ENCODE measurements at places on chromosomes 2 and 18. TPM values are rescaled to one million over a fixed set of nuclear protein-coding genes. Genes with fewer than 3 reads are reported as not detected.

DNA sequence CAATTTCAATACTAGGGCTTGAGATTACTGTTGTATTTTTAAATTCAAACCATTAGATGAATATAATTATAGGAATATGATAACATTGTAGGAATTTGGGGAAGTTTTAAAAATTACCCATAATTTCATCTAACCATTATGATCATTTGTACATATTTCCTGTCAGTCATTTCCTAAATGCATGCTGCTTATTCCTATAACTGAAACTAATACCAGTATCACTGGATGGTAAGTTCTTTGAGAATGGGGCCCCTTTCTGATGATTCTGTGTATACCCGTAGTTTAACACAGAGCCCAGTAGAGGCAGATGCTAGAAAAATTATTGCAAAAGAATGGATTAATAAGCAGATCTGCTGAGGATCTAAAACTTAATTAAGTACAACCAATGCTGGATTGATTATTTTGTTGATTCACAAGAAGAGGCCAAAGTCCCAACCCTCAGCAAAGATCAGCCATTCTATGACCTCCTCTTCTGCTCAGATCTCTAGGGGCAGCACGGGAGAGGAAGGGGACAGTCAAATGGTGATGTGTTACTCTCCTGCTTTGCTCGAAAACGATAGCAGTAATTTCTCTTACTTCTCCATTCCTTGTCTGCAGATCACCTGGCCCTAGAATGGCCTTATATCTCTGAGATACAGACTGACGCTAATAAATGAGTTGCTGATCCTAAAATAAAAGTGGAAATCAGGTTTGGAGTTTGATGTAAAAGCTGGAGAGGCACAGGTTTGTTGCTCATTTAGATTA, 69.5 kb upstream of the PELI1 start:
- no peaks in the 10 kb centered on the region for H3K27me3 ChIP-seq
- no peaks in the 10 kb centered on the region for H3K36me3 ChIP-seq
- peak overlapping the region; percentile 47 for H3K27ac ChIP-seq
- no peak for DNase-seq
- no peaks in the 10 kb centered on the region for H3K4me1 ChIP-seq

GRCh38 chr2:142041996-142042395, 88.8 kb downstream of the LRP1B start:
- no peaks in the 10 kb centered on the region for H3K36me3 ChIP-seq
- no peak overlapping the region for H3K27ac ChIP-seq
- no peak for DNase-seq
- no peak overlapping the region for H3K4me3 ChIP-seq
- H3K4me1 ChIP-seq: no peaks in the 10 kb centered on the region

DNA sequence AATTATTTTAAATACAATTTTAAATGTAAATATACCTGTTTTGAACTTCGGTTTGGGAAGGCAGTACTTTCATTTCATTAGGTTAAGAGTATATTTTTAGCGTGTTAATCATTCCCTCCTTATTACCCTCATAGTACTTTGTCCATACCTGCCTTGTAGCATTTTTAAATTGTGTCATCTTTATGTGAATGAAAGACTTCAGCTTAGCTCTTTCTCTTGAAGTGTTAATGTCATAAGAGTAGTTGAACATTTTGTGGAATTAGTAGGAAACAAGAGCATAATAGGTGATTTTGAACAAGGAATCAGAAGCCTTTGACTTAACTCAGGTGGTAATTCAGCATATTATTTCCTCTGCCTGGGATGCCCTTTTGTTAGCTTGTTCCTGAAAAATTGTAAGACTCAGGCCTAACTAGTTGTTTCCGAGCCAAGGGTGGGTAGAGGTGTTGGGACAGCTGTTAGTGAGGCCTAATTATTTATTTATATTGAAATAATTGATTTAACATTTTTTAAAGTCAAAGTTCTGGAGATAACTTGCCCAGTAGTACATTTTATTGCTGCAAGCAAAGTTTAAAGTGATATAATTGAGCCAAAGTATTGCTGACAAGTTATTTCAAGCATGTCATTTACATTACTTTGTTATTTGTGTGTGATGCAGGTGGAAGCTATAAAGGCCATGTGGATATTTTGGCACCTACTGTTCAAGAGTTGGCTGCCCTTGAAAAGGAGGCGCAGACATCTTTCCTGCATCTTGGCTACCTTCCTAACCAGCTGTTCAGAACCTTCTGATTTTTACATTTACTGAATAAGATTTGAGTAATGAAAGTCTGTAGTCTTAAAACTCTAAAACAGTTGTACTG, 38.7 kb downstream of the DDX1 start:
- no peaks in the 10 kb centered on the region for H3K27me3 ChIP-seq
- no peak overlapping the region for H3K27ac ChIP-seq
- no peak for DNase-seq
- H3K36me3 ChIP-seq: peaks cover 23% of the 10 kb centered on the region
- peaks cover 18% of the 10 kb centered on the region for H3K4me1 ChIP-seq

- H3K4me1 ChIP-seq: no peaks in the 10 kb centered on the region
- no peaks in the 10 kb centered on the region for H3K36me3 ChIP-seq
- no peak for DNase-seq
- H3K27ac ChIP-seq: no peak overlapping the region
These were observed 48.4 kb upstream of the BCL2L11 start for GRCh38 chr2:111072220-111072871.

GRCh38 chr2:176657393-176657792, 388.2 kb downstream of the MTX2 start:
- H3K4me1 ChIP-seq: no peaks in the 10 kb centered on the region
- no peak overlapping the region for H3K27ac ChIP-seq
- DNase-seq: no peak
- no peaks in the 10 kb centered on the region for H3K36me3 ChIP-seq

DNA sequence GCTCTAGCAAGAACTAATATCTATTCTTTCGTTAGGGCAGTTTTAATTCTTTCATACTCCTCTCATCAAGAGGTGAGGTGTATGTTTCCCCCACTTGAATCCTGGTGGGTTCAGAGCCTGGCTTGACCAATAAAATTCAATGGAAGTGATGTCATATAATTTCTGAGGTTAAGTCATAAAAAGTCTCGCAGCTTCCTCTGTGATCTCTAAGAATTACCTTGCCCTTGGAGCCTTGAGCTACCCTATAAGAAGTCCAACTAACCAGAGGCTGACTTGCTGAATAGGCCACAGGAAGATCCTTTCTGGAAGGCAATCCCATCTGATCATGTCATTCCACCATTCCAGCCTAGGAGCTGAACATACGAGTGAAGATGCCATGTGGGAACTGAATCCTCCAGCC, 26.1 kb upstream of the INO80D start:
- H3K27me3 ChIP-seq: no peaks in the 10 kb centered on the region
- H3K4me1 ChIP-seq: no peaks in the 10 kb centered on the region
- DNase-seq: no peak
- no peak overlapping the region for H3K27ac ChIP-seq
- no peaks in the 10 kb centered on the region for H3K36me3 ChIP-seq

- H3K4me1 ChIP-seq: peaks cover 13% of the 10 kb centered on the region
- no peaks in the 10 kb centered on the region for H3K36me3 ChIP-seq
- no peak overlapping the region for H3K4me3 ChIP-seq
- no peak overlapping the region for H3K27ac ChIP-seq
- no peaks in the 10 kb centered on the region for H3K27me3 ChIP-seq
- no peak for DNase-seq
These were observed 64.1 kb upstream of the LCLAT1 start for GRCh38 chr2:30382995-30383394.

DNA sequence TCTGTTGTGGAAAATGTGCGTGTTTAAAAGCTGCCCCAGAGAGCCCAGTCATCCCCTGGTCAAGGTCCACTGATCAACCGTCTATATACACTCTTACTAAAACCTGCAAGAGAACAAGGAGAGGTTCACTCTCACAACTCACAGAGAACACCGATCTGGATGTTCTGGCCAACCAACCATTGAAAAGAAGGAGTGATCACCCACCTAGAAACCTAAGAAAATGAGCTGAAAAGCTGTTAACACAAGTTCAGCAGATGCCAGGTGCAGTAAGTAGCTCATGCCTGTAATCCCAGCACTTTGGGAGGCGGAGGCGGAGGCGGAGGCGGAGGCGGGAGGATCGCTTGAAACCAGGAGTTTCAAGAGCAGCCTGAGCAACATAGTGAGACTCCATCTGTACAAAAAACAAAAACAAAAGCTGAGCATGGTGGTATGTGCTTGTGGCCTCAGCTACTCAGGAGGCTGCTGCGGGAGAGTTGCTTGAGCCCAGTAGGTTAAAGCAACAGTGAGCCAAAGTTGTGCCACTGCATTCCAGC, 14.5 kb downstream of the ATG16L1 start:
- DNase-seq: no peak
- H3K36me3 ChIP-seq: no peaks in the 10 kb centered on the region
- H3K4me3 ChIP-seq: no peak overlapping the region
- H3K27ac ChIP-seq: no peak overlapping the region

DNA sequence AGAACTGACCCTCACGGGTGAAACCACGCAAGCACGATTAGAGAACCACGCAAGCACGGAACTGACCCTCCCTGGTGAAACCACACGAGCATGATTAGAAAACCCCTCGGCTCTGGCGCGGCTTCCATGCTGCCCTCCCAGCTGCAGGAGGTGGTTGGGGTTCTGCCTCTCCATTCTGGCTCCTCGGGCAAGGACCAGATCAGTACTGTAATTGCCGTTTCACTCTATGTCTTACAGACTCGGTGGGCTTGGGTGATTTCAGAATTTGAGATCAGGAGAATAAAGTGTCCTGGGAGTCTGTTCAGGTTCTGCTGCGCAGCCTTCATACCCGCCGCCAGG, 58.3 kb upstream of the KCNG2 start:
- no peaks in the 10 kb centered on the region for H3K27me3 ChIP-seq
- no peak overlapping the region for H3K27ac ChIP-seq
- peaks cover 7% of the 10 kb centered on the region for H3K36me3 ChIP-seq
- no peaks in the 10 kb centered on the region for H3K4me1 ChIP-seq
- H3K4me3 ChIP-seq: no peak overlapping the region
- no peak for DNase-seq

- H3K27ac ChIP-seq: no peak overlapping the region
- no peaks in the 10 kb centered on the region for H3K36me3 ChIP-seq
- no peaks in the 10 kb centered on the region for H3K27me3 ChIP-seq
- H3K4me3 ChIP-seq: no peak overlapping the region
- peaks cover 5% of the 10 kb centered on the region for H3K4me1 ChIP-seq
- DNase-seq: no peak
These were observed 22.7 kb downstream of the MGAT5 start for GRCh38 chr2:134276381-134277172.

DNA sequence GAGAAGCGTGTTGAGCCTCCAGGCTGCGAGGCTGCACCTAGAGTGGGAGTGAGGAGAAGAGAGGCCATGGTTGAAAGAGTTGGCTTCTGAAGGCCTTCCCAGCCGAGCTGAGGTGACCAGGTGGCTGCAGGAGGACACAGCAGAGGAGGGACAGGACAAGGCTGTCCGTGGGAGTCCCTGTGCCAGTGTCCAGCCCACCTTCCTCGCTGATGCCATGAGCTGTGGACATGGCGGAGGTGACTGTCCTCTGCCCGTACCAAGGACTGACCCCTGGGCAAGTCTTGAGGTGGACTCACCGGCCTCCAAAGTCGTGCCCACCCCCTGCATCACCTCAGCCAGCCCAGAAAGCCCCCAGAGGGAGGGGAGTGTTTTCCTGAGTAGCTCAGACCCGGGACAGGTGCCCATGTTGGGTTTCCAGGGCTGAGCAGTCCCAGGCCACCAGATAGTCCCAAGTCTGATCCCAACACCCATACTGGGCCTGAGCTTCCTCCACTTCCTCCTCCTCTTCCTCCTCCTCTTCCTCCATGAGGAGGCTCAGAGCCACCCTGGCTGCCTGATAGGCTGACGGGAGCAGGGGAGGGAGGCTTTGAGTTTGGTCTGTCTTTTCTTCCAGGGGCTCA, 43.0 kb upstream of the FOSL2 start:
- no peaks in the 10 kb centered on the region for H3K27me3 ChIP-seq
- no peaks in the 10 kb centered on the region for H3K36me3 ChIP-seq
- H3K27ac ChIP-seq: no peak overlapping the region
- no peak overlapping the region for H3K4me3 ChIP-seq

DNA sequence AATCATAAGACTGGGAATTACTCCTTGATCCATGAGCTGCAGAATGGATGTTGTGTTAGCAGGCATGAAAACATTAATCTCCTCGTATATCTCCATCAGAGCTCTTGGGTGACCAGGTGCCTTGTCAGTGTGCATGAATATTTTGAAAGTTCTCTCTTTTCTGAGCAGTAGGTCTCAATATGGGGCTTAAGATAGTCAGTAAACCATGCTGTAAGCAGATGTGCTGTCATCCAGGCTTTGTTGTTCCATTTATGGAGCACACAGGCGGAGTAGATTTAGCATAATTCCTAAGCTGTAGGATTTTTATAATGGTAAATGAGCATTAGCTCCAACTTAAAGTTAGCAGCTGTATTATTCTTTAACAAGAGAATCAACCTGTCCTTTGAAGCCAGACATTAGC, 160.3 kb downstream of the MYO1B start:
- peaks cover 12% of the 10 kb centered on the region for H3K36me3 ChIP-seq
- no peak for DNase-seq
- H3K4me1 ChIP-seq: peaks cover 24% of the 10 kb centered on the region
- H3K4me3 ChIP-seq: no peak overlapping the region
- no peak overlapping the region for H3K27ac ChIP-seq

POTEF gene
- not detected for total RNA-seq

HAAO gene
- 35.4 TPM for total RNA-seq

EPB41L5 gene
- total RNA-seq: 22.6 TPM

WNT6 gene
- 0.32 TPM for total RNA-seq

PLCD4 gene
- 0.34 TPM for total RNA-seq

LRRC30 gene
- not detected for total RNA-seq

L3MBTL4 gene
- 6.1 TPM for total RNA-seq
